ENCODE measurements at places on chromosomes 1 and 21. TPM values are rescaled to one million over a fixed set of nuclear protein-coding genes. Genes with fewer than 3 reads are reported as not detected.
A peak's percentile ranks its signal among the peaks of the same experiment; 100 is the strongest.

DNA sequence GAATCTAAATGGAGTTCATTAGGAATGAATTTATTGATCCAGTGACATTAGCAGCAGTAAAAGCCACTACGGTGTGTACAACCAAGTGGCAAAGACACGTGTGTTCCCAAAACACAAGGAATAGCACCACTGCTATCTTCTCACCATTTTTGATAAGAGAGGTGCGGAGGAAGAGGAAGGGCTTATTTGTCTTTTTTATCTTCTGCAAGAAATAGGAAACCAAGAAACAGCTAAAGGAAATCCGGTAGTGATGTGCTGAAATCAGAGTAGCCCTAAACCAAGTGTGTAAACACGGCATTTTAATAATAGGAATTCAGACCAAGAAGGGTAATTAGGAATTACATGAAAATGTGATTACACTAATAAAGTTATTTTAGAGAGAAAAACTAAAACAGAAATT is 9.1 kb upstream of the SCYL3 start:
- H3K27ac ChIP-seq = no peak overlapping the region
- H3K4me1 ChIP-seq = peaks cover 5% of the 10 kb centered on the region

DNA sequence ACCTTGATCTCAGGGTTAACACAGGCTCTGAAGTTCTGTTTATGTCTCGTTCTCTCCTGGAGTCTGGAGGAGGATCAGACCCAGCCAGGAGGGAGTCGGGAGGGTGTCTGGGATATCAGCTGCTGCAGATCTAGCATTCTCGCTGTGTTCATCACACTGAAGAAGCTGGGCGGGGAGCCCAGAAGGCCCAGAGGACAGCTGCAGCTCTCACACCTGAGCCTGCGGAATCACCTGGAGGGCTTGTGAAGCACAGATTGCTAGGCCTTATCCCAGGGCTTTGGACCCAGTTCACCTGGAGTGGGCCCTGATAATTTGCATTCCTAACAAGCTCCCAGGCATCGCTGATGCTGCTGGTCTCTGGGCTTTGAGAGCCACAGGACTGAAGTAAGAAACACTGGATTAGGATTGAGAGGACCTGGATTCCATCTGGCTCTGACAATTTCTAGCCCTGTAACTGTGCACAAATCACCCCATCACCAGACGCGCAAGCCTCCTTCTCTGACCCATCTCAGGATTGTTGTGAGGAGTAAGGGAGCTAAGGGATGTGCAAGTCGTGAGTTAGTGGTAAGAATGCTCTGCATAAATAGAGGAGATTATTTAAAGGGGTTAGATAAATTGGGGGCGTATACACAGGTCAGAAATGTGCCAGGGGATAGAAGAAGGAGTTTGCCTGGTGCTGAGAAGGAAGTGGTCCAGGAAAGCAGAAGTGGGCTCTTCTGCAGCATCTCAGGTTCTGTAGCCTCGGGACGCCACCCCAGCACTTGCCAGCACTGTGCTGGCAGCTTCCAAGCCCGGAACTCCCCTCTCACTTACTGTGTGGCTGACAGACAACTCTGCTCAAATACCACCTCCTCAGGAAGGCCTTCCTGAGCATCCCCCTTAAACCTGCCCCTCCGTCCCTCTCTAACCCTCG is 19.1 kb downstream of the ABCA4 start:
- DNase-seq = no peak
- H3K4me1 ChIP-seq = peaks cover 6% of the 10 kb centered on the region
- peaks cover 3% of the 10 kb centered on the region for H3K27me3 ChIP-seq
- no peak overlapping the region for H3K4me3 ChIP-seq
- H3K27ac ChIP-seq = no peak overlapping the region

- H3K27ac ChIP-seq = no peak overlapping the region
- DNase-seq = no peak
- H3K36me3 ChIP-seq = no peaks in the 10 kb centered on the region
- H3K27me3 ChIP-seq = no peaks in the 10 kb centered on the region
- H3K4me1 ChIP-seq = no peaks in the 10 kb centered on the region
- no peak overlapping the region for H3K4me3 ChIP-seq
Measured at GRCh38 chr1:162656266-162656665, 24.0 kb downstream of the DDR2 start.

DNA sequence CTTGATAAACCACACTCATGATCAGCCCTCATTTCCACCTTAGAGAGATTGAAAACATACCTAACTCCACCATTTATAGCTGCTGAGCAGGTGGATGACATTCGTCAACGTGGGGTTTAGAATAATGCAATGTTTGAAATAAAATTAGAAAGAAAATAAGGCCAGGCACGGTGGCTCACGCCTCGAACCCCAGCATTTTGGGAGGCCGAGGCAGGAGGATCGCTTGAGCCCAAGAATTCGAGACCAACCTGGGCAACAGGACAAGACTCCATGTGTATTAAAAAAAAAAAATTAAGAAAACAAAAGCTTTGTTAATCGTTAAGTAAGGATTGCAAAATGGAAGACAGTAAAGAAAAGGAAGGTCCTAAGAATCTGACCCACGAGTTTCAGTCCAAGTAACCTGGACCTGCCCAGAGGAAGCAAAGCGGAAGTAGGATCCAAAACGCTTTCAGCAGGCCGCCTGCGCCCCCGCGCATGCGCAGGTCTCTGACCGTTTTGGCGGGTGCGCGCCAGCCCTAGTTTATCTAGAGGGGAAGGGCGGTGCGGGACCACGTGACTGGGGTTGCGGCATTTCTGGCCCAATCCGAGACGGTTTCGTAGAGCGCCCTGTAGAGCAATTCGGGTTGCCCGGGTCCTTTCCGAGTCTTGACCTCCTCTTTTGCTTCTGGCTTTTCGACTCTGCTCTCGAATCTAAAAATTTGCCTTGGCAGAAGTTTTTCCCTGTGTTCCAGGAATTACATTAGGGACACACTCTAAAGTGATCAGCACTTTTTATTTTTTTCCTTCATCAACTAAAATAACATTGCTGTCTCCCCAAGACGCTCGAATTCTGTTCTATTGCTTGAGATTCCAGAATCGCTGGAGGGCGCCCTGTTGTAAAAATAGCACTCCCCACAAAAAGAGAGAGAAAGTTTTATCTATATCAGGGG is 22.5 kb downstream of the ANP32E start:
- peaks cover 11% of the 10 kb centered on the region for H3K4me1 ChIP-seq
- peak overlapping the region; percentile 89 for H3K27ac ChIP-seq
- peak overlapping the region; percentile 59 for H3K4me3 ChIP-seq
- H3K27me3 ChIP-seq = no peaks in the 10 kb centered on the region

Gene C1orf116
- total RNA-seq = 0.39 TPM

Gene PRAMEF14
- not detected for total RNA-seq

DNA sequence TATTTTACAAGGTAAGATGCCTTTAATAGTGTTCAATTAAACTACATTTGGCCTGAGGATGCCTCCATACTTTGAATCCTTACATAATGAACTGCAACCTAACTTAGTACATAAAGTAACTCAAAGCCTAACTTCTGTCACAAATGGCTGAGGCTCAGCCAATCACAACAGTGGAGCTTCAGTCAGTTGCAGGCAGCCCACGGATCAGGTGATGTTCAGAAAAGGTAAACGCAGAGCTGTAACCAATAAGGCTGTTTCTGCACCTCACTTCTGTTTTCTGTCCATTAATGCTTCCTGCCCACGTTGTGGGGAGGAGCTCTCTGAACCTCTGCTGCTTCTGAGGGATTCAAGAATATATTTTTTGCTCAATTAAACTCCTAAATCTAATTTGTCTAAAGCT is 94.8 kb upstream of the KIAA0040 start:
- no peak overlapping the region for H3K4me3 ChIP-seq
- no peak for DNase-seq
- H3K36me3 ChIP-seq = no peaks in the 10 kb centered on the region
- H3K27ac ChIP-seq = no peak overlapping the region
- no peaks in the 10 kb centered on the region for H3K4me1 ChIP-seq
- no peaks in the 10 kb centered on the region for H3K27me3 ChIP-seq

DNA sequence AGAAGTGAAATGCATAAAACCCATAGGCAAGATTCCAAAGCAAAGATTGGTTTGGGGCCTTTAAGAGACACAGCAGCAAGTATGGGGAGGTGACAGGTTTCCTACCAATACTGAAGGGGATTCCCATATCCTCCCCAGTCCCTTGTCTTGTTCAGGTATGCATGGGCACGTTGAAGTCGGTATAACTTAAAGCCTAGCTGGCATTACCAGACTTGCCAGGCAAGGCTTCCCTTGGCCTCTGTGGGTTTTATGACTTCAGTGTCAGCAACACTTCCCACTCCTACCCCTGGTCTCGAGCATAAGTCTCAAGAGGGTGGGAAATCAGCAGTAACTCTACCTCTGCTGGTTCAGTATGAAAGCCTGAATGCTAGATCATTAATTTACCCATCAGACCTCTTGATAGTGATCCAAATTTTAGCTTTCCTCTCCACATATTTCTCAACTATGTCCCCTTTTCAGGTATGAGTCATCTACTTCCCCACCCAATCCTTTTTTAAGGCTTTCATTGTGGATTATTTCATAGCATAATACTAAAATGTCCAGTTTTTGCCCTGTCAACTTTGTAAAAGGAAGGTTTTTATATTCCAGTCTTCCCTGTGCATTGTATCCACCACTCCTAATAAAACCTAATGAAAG is 6.8 kb downstream of the CYP4X1 start:
- DNase-seq = no peak
- H3K27me3 ChIP-seq = peaks cover 2% of the 10 kb centered on the region
- no peak overlapping the region for H3K4me3 ChIP-seq
- no peak overlapping the region for H3K27ac ChIP-seq

- H3K36me3 ChIP-seq = no peaks in the 10 kb centered on the region
- DNase-seq = no peak
- no peak overlapping the region for H3K4me3 ChIP-seq
- no peak overlapping the region for H3K27ac ChIP-seq
Measured at GRCh38 chr1:186244825-186245224, 130.2 kb downstream of the TPR start.

Gene TRIM67
- not detected for total RNA-seq

GRCh38 chr1:185734929-185735700 is 924 bp downstream of the HMCN1 start:
- H3K27ac ChIP-seq = no peak overlapping the region
- DNase-seq = no peak

DNA sequence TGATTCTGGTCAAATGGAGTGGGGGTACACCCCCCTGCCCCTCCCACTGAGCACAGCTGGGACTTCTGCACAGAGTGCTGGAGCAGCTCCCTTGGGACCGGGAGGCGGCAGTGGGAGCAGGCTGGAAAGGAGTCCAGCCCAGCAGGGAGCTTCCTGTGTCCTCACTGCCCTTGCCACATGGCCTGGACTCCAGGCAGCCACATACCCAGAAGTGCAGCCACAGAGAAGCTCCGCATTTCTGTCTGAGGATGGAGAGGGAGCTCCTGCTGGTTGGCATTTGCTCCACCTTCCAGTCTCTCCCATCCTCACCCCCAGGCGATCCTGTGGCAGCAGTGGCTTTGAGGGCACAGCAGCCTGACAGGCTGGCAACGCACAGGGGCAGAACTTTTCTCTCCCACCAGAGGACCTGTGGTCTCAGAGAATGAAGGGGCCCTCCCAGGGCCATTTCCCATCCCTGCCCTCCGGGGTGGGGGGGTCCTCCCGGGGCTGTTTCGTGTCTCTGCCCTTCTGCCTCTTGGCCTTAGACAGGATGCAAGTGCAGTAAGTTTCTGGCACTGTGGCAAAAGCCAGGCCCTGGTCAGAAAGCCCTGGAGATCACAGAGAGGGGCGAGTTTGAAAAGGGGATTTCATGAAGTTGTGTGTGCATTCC is 103.6 kb upstream of the COL6A1 start:
- peaks cover 11% of the 10 kb centered on the region for H3K4me1 ChIP-seq
- H3K27me3 ChIP-seq = no peaks in the 10 kb centered on the region
- no peak overlapping the region for H3K27ac ChIP-seq
- DNase-seq = no peak
- no peaks in the 10 kb centered on the region for H3K36me3 ChIP-seq

GRCh38 chr21:41825881-41826280 is 53.3 kb downstream of the PRDM15 start:
- H3K27me3 ChIP-seq = no peaks in the 10 kb centered on the region
- no peak overlapping the region for H3K4me3 ChIP-seq
- H3K36me3 ChIP-seq = peaks cover 12% of the 10 kb centered on the region

DNA sequence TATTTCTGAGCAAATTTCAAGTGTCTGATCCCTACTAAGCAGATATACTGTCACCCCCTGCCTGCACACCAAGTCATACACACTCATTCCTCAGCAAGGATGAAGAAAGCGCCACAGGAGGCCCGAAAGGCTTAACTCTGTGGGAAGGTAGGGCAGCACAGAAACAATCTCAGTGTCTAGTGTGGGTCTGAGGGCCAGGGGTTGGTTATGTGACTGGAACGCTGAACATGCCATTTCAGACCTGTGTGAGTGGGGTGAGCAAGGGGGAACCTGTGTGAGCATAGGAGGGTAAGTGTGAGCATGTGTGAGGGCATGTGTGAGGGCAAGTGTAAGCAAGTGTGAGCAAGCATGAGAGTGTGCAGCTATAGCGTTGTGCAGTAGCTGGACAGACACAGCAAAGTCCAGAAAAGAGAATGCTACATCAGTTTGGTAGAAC is 6.2 kb downstream of the ITPKB start:
- H3K27ac ChIP-seq = peak overlapping the region; percentile 18
- H3K36me3 ChIP-seq = peaks cover 39% of the 10 kb centered on the region
- H3K4me1 ChIP-seq = peaks cover 67% of the 10 kb centered on the region
- peak overlapping the region; percentile 17 for H3K4me3 ChIP-seq
- no peaks in the 10 kb centered on the region for H3K27me3 ChIP-seq

DNA sequence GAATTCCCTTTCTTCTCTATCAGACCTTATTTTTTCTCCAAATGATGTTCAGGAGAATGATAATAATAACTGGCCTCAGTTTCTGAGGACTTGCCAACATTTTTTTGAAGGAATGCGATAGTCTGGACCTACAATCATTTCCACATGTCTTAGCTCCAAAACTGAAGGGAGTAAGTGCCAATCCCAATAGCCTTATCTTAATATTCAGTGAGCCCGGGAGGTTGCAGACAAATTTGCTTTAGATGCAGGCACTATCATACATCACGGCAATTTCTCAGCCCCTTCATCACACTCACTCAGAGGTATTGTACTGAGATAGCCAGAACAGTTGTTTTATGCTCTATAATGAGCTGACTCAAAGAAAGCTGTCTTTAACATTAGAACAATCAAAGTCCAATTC is 796.9 kb downstream of the ADGRL2 start:
- no peak for DNase-seq
- no peaks in the 10 kb centered on the region for H3K27me3 ChIP-seq
- H3K36me3 ChIP-seq = no peaks in the 10 kb centered on the region
- no peak overlapping the region for H3K4me3 ChIP-seq
- no peak overlapping the region for H3K27ac ChIP-seq

Gene ADGRB2
- total RNA-seq = 7.6 TPM
